ENCODE measurements at places on chromosomes 2 and 18.

- DNase-seq, result no peak
Observed at GRCh38 chr2:110980339-110981062, 140.2 kb upstream of the BCL2L11 start.

DNA sequence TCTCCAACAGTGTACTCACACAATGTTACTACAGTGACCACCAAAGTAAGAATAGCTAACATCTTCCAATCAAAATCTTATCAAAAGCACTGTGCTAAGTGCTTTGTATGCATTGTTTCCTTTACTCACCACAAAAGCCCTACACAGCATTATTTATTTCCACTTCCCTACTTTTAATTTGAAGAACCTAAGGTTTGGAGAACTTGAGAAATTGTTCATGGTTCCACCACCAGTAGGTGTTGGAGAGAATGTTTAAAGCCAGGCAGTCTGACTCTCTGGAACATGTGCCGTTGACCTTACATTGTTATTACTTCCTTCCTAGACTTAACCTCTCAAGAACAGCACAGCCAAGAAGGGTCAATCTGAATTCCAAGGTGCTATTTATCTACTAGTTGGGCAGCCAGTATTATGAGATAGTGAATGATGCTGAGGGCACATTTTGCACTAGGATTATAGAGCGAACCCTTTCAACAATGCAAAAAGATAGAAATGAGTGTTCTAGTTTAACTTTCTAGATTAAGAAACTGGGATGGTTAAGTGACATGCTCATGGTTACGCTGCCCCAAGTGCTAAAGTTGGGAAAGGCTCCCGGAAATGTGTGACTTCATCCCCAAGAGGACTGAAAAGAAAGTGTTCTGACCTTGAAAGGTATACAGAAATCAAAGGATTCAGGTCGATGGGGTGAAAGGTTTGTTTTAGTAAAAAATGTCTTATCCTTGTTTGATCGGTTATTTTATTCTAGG is 55.2 kb upstream of the FAM136A start:
- no peak for DNase-seq

DNA sequence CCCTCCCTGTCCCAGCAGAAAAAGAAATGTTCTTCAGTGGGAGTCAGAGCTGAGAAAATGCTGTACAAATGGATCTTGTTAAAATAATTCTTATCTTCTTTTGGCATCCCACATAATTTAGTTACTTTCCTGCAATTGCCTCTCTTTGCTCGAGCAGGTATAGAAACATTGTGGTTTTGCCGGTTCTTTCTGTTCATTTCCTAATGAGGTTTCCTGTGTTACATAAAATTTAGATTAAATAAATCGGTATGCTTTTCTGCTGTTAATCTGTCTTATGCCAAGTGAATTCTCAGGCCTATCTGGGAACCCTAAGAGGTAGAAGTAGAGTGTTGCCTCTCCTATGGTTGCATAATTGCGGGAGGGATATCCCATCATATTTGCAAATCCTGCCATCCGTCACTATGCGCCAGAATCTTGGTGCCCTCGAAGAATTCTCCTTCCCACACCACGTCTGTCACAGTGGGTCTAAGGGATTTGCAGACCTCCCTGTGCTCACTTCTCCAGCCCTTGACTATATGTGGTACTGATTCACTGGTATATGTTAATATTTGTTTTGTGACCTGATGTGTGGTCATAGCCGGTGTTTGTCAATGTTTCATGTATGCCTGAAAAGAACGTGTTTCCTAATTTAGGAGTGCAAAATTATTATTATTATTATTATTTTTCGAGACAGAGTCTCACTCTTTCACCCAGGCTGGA is 12.2 kb upstream of the HDAC4 start:
- no peak for DNase-seq

- DNase-seq, result no peak
Observed at GRCh38 chr18:54089749-54090459, 134.6 kb downstream of the MBD2 start.

- no peak for DNase-seq
Observed at GRCh38 chr18:14097761-14098160, 34.5 kb downstream of the ZNF519 start.
